Frontal cortex (tissue), 4 donors: ENCODE measurements at places on chromosomes 2 and 18.

- no peak for DNase-seq
These were observed 33.7 kb downstream of the CERKL start for GRCh38 chr2:181623159-181623558.

DNA sequence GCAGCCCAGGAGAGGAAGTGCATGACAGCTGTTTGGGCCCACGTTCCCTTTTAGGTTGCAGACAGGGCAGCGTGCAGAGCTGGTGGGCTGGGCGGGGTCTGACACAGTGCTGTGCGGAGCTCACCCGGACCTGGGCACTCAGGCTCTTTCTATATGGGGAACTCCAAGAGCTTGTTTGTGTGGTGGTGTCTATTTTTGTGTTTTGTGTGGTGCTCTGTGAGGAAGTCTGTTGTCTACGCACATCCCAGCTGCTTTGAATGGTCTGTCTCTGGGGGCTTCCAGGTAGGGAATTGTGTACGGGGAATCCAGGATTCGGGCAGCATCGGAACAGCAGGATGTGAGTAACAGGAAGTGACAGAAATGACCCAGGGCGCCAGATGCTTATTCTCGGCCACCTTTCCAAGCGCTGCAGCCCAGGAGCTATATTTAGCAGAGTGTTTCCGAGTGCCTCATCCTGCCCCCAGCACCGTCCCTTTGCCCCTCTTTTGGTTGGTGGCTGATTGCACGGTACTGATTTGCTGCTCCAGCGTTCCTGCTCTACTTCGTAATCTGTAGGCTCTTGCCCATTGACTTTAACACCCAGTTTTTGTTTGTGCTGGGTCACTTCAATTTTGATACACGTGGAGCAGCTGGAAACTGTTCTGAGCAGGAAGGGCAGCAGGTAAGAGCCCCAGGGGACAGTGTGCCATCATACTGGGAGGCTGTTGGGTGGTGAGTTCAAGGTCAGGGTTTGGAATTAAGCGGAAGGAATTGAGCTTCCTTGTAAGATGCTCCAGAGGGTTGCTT, 64.7 kb downstream of the DGKD start:
- DNase-seq: no peak

GRCh38 chr2:134623796-134624195, 95.0 kb downstream of the TMEM163 start:
- DNase-seq: no peak

DNA sequence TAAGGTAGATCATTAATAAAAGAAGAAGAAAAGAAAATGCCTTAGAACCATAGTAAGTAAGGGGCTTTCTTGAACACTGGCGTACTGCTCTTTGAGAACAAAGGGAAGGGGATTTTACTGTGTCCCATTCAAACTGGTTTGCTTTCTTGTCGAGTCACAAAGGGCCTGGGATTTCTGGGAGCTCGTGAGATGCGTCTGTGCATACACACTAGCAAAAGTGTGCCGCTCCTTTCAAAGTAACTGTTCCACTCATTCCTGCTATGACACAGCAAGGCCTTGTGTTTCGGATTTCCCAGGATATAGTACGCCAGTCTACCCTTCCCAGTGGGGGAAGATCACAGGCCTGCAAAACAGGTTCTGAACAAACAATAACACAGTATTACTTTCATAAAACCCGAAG, 93.0 kb downstream of the KCTD18 start:
- DNase-seq: no peak

DNA sequence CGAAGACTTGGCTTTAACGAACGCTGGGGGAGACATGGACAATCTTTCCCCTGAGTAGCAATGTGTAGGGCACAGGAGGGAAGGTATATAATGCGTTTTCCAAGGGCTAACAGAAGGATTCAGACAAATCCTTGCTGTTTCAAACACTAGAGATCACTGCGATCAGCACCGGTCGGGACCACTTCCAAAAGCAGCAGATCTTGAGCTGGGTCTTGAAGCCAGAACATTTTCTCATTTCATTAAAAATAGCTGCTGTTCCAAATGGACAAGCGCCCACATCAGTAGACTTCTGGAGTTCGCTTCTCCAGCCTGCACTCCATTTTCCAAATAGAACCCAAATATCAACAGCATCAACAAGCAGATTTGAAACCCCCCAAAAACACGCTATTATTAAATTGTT, 65.1 kb upstream of the MAPRE2 start:
- no peak for DNase-seq

DNA sequence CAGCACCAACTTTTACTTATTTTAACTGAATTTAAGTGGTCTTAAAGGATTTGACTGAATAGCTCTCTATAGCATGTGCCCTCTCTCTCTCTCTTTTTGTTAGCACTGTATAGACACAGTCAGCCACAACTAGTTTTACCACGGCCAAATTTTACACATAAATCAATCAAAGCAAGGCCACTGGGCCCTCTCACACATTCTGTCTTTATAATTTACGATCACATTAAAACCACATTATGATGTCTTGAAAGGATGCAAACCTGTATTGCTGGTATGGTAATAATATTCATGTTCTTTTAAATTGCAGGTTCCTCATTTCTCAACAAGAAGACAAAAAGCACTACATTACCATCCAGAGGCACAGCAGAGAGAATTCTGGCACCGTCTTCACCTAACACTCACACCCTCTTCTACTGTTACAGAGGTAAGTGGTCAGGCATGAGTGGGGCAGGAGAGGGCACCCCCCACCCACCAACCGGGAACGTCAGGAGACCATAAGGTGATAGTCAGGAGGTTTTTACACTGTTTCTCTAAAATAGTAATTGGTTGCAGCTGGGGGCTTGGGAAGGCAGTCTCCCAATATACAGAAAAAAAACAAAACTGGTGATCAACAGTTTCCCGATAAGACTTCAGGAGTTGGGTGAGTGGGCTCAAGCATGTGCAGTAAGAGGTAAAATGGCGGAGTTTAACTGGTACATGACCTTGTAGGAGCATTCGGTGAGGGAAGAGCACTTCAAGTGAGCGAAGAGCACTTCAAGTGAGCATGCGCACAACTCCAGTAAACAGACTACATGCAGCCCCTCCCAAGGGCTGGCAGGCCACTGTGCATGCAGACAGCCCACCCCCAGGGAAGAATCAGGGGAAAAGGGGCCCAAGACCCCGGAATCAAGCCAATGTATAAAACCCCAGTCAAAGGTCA, 296.7 kb downstream of the PIEZO2 start:
- no peak for DNase-seq

DNA sequence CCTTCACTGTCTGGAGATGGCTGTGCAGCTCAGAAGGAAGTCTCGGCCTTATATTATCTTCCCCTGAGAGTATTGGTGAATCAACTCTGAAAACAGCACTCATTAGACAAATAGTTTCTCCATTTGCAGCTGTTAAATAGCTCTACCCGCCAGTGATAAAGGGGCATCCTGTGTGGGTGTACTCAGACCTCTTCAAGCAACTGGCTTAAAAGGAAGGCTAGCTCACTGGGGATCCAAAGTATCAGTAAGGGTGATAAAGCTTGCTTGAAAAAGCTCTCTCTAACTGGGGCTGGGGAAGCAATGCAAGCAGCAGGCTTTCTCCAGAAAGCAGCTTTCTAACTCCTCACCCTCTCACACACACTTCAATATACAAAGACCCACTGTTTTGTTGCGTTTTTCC, 64.9 kb upstream of the PSMD14 start:
- DNase-seq: no peak

- DNase-seq: no peak
These were observed 82.8 kb downstream of the TEX51 start for GRCh38 chr2:126981476-126981875.

GRCh38 chr2:238644095-238645081, 203.5 kb upstream of the TWIST2 start:
- DNase-seq: no peak

DNA sequence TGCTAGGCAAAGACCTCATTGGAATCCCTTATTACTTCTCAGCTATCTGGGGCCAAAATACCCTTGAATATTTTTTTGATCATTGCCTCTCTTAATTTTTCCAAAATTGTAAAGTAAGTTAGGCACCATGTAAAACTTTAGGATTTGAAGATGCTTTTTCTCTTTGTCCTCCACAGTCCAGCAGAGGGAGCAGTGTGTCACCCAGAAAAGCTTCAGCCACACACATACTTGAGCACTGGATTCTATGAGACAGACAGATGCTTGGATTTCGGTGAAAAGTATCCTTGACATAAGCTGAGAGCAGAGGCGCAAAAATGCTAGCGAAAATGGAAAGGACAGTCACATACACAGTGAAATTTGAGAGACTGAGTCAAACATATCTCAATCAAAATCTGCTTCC, 74.7 kb upstream of the KCNJ3 start:
- peak; percentile 16 for DNase-seq

GRCh38 chr2:121101093-121101715, 183.8 kb downstream of the TFCP2L1 start:
- DNase-seq: no peak

- no peak for DNase-seq
These were observed 100.7 kb downstream of the ANKRD44 start for GRCh38 chr2:197209742-197210408.

DNA sequence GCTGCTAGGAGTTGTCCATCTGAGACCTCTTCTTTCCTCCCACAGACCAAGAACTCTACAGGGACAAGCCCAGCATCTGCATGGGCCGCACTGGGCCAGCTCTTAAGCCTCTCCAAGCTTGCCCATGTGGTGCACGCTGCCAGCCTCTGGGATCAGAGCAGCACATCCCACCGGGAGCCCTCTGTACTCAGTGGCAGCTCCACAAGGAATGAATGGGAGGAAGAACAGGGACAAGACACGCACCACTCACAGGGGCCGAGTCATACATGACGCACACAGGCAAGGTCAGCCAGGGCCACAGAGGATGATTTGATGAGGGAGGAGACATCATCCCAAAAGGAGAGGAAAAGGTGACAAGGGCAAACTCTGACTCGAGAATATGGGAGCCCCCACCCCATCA, 268.3 kb downstream of the KLHL29 start:
- no peak for DNase-seq

DNA sequence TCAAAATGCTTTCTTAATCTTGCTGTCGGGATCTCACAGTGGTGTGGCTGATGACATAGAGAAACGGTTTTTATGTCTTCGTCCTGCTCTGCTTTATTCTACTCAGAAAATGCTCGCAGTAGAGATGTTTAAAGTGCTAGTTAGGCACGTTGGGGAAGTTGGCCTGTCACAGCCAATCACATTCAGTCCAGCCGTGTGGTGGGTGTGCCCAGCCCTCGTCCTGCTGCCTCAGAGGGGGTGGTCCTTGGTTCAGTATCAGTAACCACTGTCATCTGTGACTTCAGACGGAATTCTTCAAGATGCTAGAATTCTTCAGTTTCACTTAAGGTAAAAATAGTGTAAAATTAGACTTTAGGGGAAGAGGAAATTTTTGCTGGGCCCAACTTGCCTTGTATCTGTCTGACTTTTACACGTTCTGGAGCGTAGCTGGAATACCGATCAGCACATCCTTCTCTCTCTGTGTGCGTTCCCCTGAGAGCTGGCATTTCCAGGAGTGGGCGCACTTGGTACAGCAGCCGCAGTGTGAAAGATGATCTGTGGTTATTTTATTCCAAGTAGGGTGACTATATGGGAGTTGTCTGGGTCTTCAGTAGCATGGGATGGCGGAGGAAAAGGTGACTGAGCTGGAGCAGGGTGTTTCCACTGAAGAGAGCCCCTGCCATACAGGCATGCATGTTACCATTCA, 18.5 kb downstream of the TRAF3IP1 start:
- no peak for DNase-seq

DNA sequence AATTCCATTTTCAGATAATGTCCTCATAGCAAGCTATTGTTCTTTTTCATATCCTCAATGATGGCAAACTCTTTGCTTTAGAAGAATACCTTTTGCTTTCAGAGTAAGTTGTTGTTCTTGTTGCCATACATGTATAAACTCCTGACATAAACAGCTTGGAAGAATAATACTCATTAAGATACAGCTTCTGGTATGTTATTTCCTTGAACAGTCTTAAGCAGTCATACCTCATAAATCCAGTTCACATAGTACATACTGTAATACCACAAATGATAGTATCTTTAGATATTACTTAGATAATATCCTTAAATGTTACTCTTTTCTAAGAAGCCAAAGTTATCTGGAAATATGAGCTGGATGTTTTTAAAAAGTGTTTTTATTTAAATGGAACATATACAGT, 23.2 kb downstream of the METTL8 start:
- DNase-seq: no peak

- DNase-seq: no peak
These were observed at the start of gene TMEM237 for GRCh38 chr2:201643216-201643890. Gene TMEM237, minus strand, starts transcription at chr2:201643503. Its CDS starts 103 bp downstream, at chr2:201643400.

- DNase-seq: no peak
These were observed 6.5 kb downstream of the METTL5 start for GRCh38 chr2:169818241-169818640.

- no peak for DNase-seq
These were observed 14.2 kb upstream of the SPATA3 start for GRCh38 chr2:230981704-230982103.

DNA sequence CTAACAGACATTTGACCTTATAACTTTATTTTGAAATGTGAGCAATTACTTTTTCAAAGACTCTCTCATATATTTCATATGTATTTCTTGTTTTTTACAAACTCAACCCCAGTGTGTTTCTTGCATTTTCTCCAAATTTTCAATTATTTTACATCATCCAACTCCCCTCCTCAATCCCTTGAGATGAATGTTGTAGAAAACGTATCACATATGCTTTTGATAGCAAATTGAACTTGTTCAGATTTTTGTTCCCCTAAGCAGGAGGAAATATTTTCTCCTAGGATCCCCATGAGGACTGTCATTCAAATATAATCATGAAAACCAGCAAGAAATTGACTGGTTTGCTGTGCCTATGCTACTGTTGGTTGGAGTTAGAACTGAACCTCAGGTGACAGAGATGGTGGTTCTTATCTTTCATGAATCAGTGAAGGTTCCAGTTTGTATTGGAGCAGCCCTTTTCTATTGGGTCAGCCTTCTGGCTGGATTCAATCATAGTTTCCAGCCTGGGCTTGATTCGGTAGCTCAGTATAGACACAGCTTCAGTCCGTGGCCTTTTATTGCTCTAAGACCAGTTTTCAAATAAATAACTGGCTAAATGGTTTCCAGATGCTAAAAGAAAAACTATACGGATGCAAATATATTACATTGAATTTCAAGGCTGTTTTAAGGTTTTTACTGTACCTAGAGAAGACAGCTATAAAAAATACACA, 591.0 kb downstream of the EPHA4 start:
- DNase-seq: no peak

DNA sequence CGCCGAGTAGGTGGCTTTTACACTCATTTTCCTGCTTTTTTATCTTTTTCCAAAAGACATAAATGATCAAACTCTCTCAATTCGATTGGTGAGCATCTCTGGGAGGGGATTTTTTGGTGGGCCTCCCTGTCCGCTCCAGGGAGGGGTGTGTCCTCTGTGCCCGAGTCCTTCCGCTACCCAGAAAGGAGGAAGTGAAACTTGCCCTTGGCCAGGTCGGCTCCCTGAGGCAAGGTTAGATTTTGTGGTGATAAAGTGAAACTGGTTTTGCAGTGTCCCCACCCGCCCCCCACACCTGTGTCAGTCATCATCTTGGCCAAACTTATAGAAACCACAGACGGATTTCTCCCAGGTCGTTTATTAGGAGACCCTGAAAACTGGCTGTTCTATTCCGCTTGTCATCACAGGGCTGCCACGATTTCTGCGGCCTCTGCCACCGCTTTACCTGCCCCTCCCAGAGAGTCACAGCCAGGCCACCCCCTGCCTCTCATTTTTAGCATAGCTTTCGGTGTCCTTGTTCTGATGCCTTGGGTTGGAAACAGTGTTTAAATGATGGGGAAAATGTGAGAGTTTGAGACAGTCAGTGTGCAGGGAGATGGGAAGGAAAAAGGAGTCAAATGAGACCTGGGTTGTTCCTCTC, 93.6 kb downstream of the SH3BP4 start:
- DNase-seq: no peak

GRCh38 chr2:144607891-144608521, 88.1 kb upstream of the ZEB2 start:
- no peak for DNase-seq
